ENCODE measurements at places on chromosomes 4 and X. TPM values are rescaled to one million over a fixed set of nuclear protein-coding genes. Genes with fewer than 3 reads are reported as not detected.

CT45A10 gene
- not detected for total RNA-seq

RHOXF1 gene
- 1.2 TPM for total RNA-seq

TXLNG gene
- 25.6 TPM for total RNA-seq

JADE3 gene
- 7.2 TPM for total RNA-seq

USP38 gene
- 20.7 TPM for total RNA-seq

ADH1A gene
- 11.8 TPM for total RNA-seq

RTL5 gene
- total RNA-seq = 7.5 TPM

PAGE5 gene
- not detected for total RNA-seq

CXCL8 gene
- total RNA-seq = 31.5 TPM

TMEM31 gene
- total RNA-seq = not detected

S100P gene
- 16.1 TPM for total RNA-seq

GPR34 gene
- total RNA-seq = 41.2 TPM

UBA1 gene
- total RNA-seq = 189 TPM

RTL3 gene
- total RNA-seq = not detected

Data from mesenteric fat pad (tissue), 1 donor.